Kidney epithelial cell (primary cell): ENCODE measurements at places on chromosomes 5 and 9. TPM values are rescaled to one million over a fixed set of nuclear protein-coding genes. Genes with fewer than 3 reads are reported as not detected.

The EQTN gene
- total RNA-seq, result not detected in 2 replicates

The GABRA1 gene
- total RNA-seq, result not detected in 2 replicates

The IFT74 gene
- total RNA-seq, result 10.4 and 17.5 TPM in 2 replicates

The ISL1 gene
- total RNA-seq, result 0.17 TPM in 1 of 2 replicates, not detected in the other

The FOXD4L3 gene
- total RNA-seq, result not detected in 2 replicates

The INIP gene
- total RNA-seq, result 24.5 and 25.0 TPM in 2 replicates

The GBGT1 gene
- total RNA-seq, result 8.8 and 12.4 TPM in 2 replicates

The EXD3 gene
- total RNA-seq, result 8.6 and 13.3 TPM in 2 replicates

The AHRR gene
- total RNA-seq, result 2.6 and 4.9 TPM in 2 replicates
